Stimulated activated CD8-positive, alpha-beta memory T cell treated with anti-CD3 and anti-CD28 coated beads, Interleukin-12 subunit alpha, Interleukin-12 subunit beta, amount 100 ng/mL, for 4 hours (primary cell): ENCODE measurements at places on chromosomes 16 and 17.

DNA sequence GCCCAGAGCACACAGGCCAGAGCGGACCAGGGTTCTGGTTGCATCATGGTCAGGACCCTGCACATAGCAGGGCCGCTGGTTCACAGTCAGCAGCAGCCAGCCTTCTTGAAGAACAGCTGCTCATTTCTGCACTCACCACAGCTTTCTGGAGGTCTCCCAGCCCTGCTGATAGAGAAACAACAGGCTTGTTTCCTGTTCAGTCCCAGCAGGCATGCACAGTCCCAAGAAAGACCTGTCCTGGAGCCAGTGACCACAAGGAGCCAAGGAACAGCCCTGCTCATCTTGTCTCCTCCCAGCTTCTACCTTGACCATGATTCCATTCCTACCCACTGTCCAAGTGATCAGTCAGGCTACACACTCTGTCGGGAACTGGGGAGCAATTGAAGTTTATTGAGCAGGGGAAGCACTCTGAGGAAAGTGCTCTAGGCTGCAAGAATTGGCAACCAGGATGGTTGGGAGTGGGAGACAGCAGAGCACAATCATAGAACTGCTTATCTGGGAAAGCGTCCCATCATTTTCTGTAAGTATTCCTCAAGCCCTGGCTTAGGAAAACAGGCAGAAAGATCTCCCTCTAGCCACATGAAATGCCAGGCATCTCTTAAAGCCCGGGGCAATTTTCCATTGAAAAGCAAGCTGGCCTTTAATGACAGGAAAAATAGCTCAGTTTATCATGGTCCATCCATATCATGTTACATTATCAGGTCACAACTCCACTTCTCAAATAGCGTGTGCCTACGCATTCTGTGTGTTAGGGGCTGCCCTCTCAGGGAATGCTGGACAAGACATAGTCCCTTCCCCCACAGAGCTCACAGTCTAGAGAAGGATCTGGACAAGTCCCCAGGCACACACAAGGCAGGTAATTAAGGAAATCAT is 155.4 kb upstream of the FOXF1 start:
- DNase-seq, result no peak

DNA sequence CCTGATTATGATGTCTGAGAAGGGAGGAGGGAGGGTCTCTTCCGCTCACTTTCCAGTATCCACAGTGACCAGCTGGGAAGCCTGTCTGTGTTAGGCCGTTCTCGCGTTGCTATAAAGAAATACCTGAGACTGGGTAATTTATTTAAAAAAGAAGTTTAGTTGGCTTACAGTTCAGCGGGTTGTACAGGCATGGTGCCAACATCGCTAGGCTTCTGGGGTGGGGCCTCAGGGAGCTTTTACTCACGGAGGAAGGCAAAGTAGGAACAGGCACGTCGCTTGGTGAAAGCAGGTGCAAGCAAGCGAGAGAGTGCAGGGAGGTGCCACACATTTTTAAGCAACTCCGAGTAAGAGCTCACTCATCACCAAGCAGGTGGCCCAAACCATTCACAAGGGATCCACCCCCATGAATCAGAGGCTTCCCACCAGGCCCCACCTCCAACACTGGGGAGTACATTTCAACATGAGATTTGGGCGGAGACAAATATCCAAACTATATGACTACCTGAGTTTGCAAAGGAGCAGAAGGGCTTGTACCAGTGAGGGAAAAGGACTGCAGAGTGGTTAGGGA is 137.5 kb downstream of the CCDC182 start:
- no peak for DNase-seq

GRCh38 chr16:55687802-55688201 is 32.0 kb downstream of the SLC6A2 start:
- DNase-seq, result no peak

GRCh38 chr17:18261146-18261515 is 669 bp downstream of the MIEF2 start:
- peak; percentile 22 for DNase-seq

DNA sequence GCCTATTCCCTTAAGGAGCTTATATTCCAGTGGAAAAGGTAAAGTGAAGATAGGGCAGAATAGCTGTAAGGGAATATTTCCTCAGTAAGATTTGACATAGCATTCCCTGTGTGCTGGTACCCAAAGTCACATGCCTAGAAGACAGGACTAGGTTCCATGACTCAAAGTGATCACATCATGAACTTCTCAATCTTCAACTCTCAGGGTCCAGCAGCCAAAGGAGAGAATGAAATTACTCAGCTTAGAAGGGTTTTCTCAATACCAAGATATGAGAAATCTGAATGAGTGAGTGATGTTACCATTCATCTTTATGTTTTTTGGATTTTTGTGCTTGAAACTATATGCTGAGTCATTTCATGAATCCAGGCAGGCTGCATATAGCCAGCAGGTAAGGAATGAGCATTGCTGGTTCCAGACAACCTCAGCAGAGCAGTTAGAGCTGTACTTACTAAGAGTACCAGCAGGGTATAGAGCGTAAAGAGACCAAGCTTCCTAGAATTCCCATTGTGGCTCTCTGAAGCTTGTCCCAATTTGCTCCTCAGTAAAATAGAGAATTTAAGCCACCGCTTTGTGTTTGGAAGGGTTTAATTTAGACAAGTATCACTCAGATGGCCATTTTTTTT is 91.1 kb downstream of the ANKFN1 start:
- no peak for DNase-seq

GRCh38 chr17:17511881-17512858 is 16.0 kb upstream of the RASD1 start:
- DNase-seq, result no peak

- DNase-seq, result no peak
Observed at GRCh38 chr17:55278173-55278961, 13.6 kb downstream of the HLF start.

- DNase-seq, result peak; percentile 64
Observed at GRCh38 chr17:74744714-74745547, 3.5 kb upstream of the NHERF1 start.

DNA sequence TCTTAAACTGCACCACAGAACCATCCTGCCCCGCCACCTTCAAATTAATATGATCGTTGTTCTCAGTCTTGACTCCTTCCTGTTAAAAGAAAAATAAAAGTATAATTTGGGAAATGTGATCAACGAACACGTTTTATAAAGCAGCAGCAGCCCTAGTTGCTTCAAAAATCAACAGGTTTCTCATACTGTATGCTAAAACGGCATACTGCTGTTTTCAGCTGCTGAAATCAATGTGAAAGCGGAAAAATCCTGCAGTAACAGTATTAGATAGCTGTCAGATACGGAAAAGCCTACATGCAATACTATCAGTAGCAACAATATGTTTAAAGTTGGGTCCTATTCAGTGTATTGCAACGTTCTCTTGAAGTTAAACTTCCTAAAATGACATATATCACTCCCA is 1.6 kb downstream of the SUMO2 start:
- no peak for DNase-seq

- DNase-seq, result no peak
Observed at GRCh38 chr17:9924735-9925191, 19.7 kb upstream of the RCVRN start.

DNA sequence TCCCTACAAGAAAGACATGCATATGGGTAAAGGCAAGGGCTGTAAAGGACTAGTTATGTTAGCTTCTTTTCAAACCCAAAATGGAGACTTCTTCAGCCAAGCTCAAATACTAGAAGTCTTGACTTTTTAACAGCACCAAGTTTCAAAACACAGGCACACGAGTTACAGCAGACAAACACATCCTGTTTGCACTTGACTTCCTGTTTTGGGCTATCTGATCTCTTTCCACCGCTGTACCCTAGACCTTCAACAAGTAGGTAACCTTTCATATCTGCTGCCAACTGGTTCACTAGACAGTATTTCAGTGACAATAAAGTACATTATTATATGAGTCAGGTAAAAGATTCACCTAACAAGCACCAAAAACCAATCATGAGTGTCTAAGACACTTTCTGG is 12.3 kb downstream of the RFFL start:
- DNase-seq, result no peak

DNA sequence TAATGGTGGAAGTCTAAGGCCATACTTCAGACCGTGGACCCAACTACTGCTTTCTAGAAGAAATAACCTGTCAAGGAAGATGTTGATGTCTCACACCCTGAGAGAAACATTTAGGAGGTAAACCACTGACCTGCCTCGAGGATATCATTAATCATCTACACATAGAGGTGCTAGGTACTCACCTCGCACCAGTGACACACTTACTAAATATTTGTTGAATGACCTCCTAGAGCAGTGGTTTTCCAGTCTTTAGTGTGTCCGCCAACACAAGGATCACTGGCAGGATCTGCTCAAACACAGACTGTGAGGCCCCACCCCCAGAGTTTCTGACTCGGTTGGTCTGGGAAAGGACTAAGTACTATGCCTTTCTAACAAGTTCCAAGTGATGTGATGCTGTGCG is 197.4 kb upstream of the CACNG5 start:
- DNase-seq, result no peak

DNA sequence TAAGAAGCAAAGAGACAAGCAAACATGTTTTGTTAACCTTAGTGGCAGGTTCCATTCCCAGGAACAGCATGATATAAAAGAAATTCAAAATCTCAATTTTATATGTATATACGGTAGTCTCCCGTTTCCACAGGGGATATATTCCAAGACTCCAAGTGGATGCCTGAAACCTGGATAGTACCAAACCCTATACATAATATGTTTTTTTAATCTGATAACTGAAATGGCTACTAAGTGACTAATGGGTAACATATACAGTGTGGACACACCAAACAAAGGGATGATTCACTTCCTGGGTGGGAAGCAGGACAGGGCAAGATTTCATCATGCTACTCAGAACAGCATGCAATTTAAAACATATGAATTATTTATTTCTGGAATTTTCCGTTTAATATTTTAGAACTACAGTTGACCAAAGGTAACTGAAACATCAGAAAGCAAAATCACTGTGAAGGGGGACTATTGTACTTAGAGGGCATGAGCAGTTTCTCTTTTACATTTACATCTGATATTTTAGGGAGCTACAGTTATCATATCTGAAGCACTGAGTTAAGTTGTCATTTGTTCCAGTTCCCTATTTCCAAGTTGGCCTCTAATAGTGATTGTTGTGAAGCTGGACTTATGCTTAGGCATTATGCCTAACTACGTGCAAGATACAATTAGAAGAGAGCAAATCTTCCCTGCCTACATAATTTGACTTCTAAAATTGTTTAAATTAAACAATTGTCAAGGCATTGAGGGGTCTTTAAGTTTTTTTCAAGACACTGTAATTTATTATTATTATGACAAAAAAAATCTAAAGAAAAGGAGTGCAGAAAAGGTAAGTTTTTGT is 34.1 kb upstream of the ABCA6 start:
- DNase-seq, result no peak

GRCh38 chr16:53925526-53925925 is 221.6 kb downstream of the FTO start:
- no peak for DNase-seq

- DNase-seq, result no peak
Observed at GRCh38 chr17:80025140-80025539, 10.5 kb downstream of the TBC1D16 start.

DNA sequence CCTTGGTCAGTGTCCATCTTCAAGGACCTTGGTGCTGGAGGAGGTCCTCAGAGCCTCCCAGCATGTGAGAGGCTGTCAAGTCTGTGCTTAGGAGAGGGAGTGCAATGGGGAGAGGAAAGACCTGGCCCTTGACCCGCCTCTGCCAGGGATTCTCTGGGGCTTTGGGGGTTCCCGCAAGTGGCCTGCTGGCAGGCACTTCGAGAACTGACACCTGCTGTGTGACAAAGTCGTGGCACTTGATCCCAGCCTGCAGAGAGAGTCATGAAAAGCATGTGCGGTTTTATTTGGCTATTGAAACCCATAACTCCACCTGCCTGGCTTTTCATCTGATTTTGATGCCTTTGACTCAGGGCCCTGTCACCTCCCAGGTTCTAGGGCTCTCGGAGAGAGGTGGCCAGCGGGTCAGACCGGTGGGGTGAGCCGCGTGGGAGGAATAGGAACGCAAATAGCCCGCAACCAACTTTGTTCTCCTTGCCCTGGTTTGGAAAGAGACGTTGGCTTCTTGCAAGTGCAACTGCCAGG is 42.8 kb upstream of the GSE1 start:
- no peak for DNase-seq

DNA sequence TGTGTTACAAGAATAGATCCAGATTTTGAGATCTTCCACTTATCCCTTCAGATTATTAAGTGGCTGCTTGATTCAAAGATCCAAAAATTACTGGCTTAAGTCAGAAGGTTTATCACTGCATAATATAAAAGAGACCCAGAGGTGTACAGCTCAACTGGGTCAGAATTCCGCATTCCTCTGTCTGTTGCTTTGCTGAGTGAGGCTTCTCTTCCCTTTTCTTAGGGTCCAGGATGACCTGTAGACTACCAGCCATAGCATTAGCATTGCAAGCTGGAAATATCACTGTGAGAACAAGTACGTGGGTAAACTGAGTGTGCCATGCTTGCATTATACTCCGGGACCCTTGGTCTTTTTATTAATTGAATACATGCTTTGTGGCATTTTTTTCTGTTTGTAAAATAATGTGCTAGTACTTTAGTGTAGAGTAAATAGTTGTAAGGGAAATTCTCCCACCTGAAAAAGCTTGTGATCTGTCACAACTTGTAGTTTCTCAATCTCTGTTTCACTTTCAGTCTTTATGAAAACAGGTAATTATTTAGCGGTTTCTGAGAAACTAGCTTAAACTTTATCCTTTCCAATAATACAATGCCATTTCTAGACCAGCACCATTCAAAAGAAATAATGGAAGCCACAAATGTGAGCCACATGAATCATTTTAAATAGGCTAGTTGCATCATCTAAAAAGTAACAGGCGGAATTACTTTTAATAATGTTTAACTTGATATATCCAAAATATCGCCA is 61.6 kb downstream of the TNRC6C start:
- no peak for DNase-seq

DNA sequence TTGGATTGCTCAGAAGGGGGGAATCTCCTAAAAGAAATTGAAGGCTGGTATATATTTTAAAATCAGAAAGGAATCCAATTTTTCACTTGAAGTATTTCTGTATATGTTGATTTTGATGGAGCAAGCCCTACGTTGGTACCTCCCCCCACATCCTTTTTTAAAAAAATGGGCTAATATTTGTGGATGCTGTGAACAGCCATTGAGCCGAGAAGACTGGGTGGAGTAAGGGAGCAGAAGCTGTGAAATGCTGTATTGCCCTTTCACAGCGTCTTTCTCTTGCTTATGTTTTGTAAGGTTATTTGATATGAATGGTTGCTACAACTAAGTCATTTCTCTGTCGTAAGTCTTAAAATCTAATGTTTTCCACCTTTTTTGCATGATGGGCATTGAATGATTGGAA is 2.3 kb downstream of the PAFAH1B1 start:
- DNase-seq, result no peak

GRCh38 chr17:75980188-75981018 is 1.4 kb downstream of the TEN1 start:
- DNase-seq, result no peak

GRCh38 chr16:51880776-51881175 is 666.2 kb downstream of the TOX3 start:
- no peak for DNase-seq

DNA sequence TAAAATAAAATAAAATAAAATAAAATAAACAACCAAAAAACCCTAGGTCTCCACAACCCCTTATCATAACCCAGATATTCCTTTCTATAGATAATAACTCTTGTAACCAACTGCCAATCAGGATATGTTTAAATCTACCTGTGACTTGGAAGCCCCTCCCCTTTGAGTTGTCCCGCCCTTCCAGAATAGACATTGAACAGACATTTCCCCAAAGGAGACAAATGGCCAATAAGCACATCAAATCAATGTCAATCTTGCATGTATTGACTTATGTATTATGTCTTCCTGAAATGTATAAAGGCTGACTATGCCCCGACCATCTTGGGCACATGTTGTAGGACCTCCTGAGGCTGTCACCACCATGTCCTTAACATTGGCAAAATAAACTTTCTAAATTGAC is 1.5 kb upstream of the MAPK7 start:
- no peak for DNase-seq
